ENCODE measurements at places on chromosomes 4 and X.

GRCh38 chr4:108884596-108884995 lies 121.7 kb upstream of the ETNPPL start:
- no peak for DNase-seq

DNA sequence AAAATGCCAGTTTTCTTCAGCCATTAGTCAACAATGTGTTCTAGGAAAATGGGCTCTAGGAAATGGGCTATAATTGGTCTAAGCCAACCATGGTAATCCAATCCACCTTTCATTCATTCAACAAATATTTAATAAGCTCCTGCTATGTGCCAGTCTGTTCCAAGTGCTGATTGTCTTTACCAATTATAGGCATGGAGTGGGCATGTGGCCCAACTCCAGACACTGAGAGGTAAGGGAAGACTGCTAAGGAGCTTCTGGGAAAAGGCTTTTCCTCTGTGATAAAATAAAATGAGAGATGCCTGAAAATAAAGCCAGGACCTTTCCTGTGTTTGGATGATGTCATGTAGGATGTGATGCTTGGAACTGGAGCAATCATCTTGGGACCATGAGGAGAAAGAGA lies 43.3 kb downstream of the HOPX start:
- DNase-seq = no peak

GRCh38 chr4:148182230-148182911 lies 259.8 kb downstream of the NR3C2 start:
- DNase-seq = no peak

GRCh38 chr4:140085062-140085622 lies 68.8 kb downstream of the MAML3 start:
- DNase-seq = no peak

DNA sequence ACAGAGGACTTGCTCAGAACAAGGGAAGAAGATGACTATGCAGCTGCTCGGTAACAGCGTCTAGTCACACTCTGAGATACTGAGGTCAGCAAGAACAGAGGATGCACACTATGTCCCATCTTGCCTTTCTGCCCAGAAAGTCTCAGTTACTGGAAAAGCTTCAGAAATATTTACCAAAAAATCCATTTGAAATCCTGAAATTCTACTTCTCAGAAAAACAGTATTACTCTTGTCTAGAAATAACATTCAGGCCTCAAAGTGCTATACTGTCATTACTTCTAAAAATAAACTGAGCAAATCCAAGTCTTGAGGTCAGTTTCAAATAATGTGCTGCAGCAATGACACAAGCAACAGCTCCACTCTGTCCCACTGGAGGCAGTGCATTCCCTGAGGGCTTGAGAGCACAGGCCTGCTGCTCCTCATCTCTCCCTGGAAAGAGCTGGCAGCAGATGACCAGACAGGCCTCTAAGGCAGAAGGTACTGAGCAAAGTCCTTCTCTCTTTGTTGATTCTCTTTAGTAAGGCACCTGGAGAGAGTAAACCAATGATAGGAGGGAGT lies 76.9 kb downstream of the CAMK2D start:
- peak; percentile 10 for DNase-seq

DNA sequence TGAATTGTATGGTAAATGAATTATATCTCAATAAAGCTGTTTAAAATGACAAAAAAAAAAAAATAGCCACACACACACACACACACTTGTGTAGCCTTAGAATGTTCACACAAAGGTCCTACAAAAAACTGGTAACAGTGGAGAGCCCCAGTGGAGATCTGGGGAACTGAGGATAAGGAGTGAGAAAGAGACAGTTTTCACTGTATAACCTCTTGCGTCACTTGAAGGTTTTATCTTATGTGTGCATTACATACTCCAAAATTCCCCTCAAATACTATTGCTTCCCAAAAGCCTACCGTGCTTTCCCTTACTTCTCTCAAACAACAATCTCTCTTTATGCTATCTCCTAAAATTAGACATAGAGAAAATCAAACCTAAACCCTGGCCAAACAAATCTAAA lies 67.8 kb downstream of the SMC1A start:
- no peak for DNase-seq

DNA sequence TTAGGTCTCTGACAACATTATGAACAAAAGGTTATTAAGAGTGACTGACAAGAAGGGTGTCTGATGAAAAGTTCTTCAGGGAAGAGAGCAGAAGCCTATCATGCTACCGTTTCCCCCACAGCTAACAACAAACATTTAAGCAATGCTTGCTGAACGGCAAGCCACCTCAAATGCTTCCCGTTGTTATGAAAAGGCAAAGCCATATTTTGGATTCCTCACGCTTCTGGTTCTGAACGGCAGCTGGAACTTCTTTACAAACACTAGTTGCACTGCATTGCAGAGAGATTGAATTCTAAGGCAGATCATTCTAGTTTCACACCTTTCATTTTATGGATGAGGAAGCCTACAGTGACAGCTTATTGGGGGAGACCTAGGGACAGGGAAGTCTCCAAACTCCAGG lies 48.6 kb upstream of the NAP1L5 start:
- no peak for DNase-seq

GRCh38 chr4:120481756-120482155 lies 415.1 kb upstream of the MAD2L1 start:
- no peak for DNase-seq

DNA sequence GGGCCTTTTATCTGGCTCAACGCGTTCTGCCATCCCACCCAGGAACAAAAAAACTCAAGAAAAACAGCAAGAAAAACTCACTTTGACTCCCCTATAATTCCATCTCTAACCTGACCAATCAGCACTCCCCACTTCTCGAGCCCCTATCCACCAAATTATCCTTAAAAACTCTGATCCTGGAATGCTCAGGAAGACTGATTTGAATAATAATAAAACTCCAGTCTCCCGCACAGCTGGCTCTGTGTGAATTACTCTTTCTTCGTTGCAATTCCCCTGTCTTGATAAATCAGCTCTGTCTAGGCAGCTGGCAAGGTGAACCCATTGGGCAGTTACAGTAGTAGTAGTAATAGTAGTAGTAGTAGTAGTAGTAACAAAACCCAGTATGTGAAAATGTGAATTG lies 165.7 kb upstream of the CASK start:
- DNase-seq = no peak

DNA sequence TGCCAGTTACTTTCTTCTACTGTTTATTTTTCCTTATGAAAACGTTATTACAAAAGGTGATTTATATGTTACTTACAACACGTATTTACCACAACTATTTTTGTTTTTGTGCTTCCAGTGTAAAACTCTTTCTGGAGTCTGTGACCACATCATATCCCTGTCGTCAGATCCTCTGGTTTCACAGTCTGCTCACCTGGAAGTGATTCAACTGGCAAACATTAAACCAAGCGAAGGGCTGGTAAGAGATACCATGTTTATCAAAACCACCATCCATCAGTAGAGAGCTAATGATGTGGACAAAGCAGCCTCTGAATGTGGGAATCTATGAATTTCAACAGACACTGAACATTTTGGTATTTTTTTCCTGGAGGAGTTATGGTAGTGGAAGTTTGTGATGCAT lies 116.1 kb downstream of the CNKSR2 start:
- no peak for DNase-seq

- no peak for DNase-seq
Observed at GRCh38 chrX:38221391-38221929, 789 bp upstream of the SRPX start.

DNA sequence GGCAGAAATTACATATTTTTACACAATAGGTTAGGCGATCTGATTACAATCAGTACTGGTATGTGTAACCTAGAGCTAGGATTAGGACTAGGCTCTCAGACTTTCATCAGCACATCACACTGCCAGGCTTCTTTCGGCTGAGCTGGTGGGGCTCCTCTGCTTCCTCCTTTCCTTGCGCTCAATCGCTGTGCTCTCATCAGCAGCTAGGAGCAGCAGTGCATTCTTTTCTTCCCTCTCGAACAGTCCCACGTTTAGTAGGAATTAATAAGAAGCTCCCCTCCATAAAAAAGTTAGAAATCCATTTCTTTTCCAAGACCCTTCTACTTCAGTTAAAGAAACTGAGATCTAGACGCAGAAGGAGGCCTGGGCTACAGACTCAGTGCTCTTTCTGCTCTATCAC lies 350.4 kb downstream of the SPRY1 start:
- no peak for DNase-seq

DNA sequence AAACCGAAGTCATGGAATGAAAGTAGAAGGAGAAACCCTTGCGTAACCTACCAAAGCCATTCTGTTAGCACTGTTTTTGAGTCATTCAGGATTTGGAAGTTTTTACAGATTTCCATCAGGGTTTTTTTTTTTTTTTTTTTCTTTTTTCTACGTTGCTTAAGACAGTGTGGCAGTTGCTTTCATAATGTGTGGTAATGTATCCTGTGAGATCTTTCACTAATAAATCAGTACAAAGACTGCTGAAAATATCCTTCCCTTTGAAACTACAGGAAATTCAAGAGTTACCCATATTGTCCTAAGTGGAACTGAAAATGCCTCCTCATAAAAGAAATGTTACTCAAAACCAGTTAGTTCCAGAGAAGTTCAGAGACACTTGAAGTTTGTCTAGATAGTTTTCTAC lies 137.8 kb downstream of the RAPGEF2 start:
- no peak for DNase-seq

GRCh38 chr4:48223633-48224295 lies 45.9 kb downstream of the TEC start:
- no peak for DNase-seq

- DNase-seq = no peak
Observed at GRCh38 chr4:11631416-11631815, 202.7 kb upstream of the HS3ST1 start.

- no peak for DNase-seq
Observed at GRCh38 chr4:111362941-111363361, 740.1 kb upstream of the PITX2 start.

- peak; percentile 65 for DNase-seq
Observed at GRCh38 chr4:142567199-142567598, 278.9 kb downstream of the INPP4B start.

DNA sequence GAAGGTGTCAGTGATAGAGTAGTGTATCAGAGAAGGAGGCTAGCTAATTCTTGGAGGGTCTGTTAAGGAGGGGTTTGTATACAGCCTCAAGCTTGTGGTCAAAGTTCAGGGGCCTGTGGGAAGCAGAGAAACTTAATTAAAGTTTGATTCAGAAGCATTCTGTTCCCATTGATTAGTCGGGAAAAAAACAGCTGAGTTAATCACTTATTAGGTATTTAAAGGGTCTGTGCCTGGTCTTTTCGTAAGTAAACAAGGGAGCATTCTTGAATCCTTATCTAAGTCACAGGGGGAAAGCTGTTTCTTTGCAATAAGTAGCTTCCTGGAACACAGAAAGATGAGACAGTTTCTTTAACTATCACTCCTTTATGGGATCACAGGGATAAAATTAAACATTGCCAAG lies 492.1 kb downstream of the PCDH10 start:
- DNase-seq = no peak

- no peak for DNase-seq
Observed at GRCh38 chr4:121827853-121828252, 4.2 kb upstream of the CCNA2 start.

- DNase-seq = no peak
Observed at GRCh38 chr4:155005395-155006090, 202.9 kb upstream of the NPY2R start.

DNA sequence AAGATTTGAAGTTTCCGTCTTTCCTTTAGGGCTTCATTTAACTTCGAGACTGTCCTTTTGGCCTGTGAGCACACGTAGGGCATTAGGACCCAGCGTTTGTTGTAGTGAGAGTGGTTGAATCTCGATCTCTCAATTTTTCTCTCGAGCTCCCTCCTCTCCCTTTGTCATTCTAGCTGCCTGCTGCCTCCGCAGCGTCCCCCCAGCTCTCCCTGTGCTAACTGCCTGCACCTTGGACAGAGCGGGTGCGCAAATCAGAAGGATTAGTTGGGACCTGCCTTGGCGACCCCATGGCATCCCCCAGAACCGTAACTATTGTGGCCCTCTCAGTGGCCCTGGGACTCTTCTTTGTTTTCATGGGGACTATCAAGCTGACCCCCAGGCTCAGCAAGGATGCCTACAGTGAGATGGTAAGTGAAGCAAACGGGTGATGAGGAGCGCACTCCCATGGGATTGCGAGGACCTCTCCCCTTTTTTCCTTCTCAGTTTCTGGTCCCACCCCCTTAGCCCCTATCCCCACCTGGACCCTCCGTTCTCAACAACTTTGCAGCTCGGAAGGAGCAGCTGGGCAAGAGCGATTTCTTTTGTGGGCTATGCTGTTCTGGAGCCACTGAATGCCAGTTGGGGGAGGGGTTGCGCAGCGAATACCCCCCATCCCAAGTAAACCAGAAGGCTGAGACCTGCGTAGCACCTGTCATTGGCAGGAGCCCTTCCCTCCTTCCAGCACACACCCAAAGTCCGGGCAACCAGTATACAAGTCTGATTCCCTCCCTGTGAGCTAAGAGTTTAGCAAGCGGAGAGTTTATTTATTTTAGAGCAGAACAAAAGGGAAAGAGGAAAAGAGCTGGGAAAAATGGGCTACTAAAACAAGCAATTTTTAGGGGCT lies at the start of gene TMEM35A:
Gene TMEM35A (plus strand): TSS at position 164 of the 883 bp plus-strand sequence. CDS start 124 bp downstream, at position 288.
- DNase-seq = no peak

DNA sequence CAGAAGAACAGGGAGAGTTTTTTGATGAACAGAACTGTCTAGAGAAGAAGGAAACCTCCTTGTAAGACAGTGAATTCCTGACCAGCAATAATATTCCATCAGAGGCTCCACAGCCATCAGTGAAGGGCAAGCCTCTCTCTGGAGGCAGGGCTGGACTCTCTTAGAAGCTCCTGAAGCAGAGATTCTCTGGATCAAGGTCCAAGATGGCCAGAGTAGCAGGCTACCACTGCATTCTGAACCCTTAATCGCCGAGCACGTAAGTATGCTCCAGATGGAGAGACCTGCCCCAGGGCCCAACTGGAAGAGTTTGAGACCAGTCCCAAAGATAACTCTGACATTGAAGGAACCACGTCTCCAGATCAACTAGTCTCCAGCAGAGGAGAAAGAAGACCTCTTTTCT lies 16.4 kb downstream of the GABRE start:
- no peak for DNase-seq

Data from activated CD4-positive, alpha-beta T cell treated with anti-CD3 and anti-CD28 coated beads for 4 hours (primary cell).